A549 treated with ZK216348 at 1 μM for 4 hours (cell line): ENCODE measurements at places on chromosomes 6 and 20. TPM values are rescaled to one million over a fixed set of nuclear protein-coding genes. Genes with fewer than 3 reads are reported as not detected.

PAX1 gene
- 0.09 TPM in 1 of 5 replicates, not detected in the others for total RNA-seq

AGPAT4 gene
- 2.8 to 5.4 TPM (median 5.2 TPM) in 5 replicates for total RNA-seq

LIN28B gene
- total RNA-seq: 0.81 to 1.8 TPM (median 1.6 TPM) in 5 replicates

SLC35F1 gene
- not detected in 5 replicates for total RNA-seq

HLA-DQA2 gene
- total RNA-seq: not detected in 5 replicates

OR12D2 gene
- total RNA-seq: not detected in 5 replicates

LY6G6F gene
- total RNA-seq: not detected in 5 replicates

TFEB gene
- 2.7 to 7.4 TPM (median 6.8 TPM) in 5 replicates for total RNA-seq

LY6G6C gene
- total RNA-seq: 0.20 to 0.42 TPM (median 0.29 TPM) in 3 of 5 replicates, not detected in the others

SCUBE3 gene
- 0.05 to 0.08 TPM (median 0.07 TPM) in 5 replicates for total RNA-seq

TRIM38 gene
- total RNA-seq: 1.5 to 2.1 TPM (median 1.7 TPM) in 5 replicates

ATF6B gene
- total RNA-seq: 21.0 to 37.0 TPM (median 35.3 TPM) in 5 replicates

TP53TG5 gene
- not detected in 5 replicates for total RNA-seq

CD93 gene
- total RNA-seq: not detected in 5 replicates

ENPP4 gene
- total RNA-seq: 0.17 to 0.41 TPM (median 0.24 TPM) in 5 replicates

TMC2 gene
- not detected in 5 replicates for total RNA-seq

ZC2HC1B gene
- not detected in 5 replicates for total RNA-seq

SLC13A3 gene
- total RNA-seq: 0.21 TPM in 1 of 5 replicates, not detected in the others

TCP11 gene
- total RNA-seq: not detected in 5 replicates

NOTCH4 gene
- total RNA-seq: 0.42 to 0.88 TPM (median 0.63 TPM) in 5 replicates
